Urothelium cell line (cell line): ENCODE measurements at places on chromosomes 3 and 15.

GRCh38 chr3:50816894-50817293, 142.2 kb downstream of the DOCK3 start:
- no peak for DNase-seq

- peak; percentile 63 for DNase-seq
Measured at GRCh38 chr15:28960979-28961378, 75.2 kb downstream of the APBA2 start.

- DNase-seq = no peak
Measured at GRCh38 chr3:160586679-160587078, 21.3 kb upstream of the KPNA4 start.

GRCh38 chr3:156720826-156721225, 46.4 kb downstream of the TIPARP start:
- DNase-seq = no peak

DNA sequence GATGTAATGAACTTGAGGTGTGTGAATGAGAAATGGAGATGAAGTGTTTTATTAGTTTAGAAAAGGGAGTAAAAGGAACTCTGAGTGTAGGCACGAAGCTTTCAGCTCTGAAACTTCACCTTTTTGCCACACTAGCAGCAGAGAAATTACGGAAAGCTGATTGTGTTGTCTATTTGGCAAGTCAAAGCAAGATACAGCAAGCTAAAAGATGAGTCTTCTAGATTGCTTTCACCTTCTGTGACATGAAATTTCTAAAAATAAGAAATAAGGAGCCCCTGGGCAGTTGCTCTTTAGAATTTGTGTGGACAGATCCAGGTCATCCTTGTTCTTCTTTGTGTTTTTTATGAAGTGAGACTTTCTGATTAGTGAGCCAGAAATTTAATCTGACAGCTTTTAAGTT, 143.4 kb downstream of the FNDC3B start:
- no peak for DNase-seq

GRCh38 chr3:95539950-95540483, 1274.4 kb upstream of the EPHA6 start:
- no peak for DNase-seq

DNA sequence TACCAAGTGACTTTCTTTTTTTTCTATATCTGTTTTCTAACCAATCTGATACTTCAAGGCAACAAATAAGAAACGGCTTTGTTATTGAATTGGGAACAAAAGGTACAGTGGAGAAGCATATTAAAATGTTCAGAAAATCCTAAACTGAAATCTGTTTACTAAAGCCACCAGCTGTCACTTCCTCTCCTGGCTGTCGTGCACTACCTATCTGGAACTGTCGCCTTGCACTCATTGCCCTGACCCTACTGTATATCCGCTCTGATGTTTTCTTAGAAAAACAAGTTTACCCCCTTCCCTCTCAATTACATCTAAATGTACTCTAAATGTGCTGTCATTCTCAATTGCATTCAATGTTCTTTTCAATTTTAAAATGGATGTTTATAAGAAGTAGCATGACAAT, 439.8 kb upstream of the ARRDC4 start:
- no peak for DNase-seq

- no peak for DNase-seq
Measured at GRCh38 chr3:161649900-161650484, 153.4 kb downstream of the OTOL1 start.

DNA sequence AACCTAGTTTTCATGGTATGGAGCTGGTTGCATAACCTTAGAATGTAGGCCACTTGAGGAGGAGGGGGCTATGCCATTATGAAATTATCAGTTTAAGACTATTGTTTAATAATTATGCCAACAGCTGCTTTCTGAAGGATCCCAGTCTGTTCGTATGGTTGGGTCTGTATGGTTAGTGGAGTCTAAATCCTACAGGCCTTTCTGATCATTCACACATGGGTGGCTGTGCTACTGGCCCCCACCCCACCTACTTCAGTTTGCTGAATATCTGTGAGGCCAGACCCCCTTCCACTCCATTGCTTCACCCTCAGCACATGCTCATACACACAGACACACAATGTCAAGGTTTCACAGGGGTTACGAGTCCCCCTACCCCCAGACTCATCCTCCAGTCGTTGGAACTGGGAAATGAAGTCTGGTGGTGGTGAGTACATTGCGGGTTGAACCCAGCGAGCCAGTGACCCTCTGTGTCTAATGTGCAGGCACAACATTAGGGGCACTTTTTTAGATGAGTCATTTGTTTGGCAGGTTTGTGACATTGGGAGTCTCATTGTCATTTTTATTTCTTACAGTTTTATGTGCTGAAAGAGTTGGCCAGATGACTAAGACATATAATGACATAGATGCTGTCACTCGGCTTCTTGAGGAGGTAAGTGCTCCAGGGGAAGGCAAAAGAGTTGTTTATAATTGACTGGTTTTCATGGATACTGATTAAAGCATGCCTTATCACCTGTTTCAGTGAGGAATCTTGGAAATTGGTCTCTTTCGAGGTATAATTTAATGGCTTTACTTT, 85.3 kb downstream of the TRAK1 start:
- no peak for DNase-seq

DNA sequence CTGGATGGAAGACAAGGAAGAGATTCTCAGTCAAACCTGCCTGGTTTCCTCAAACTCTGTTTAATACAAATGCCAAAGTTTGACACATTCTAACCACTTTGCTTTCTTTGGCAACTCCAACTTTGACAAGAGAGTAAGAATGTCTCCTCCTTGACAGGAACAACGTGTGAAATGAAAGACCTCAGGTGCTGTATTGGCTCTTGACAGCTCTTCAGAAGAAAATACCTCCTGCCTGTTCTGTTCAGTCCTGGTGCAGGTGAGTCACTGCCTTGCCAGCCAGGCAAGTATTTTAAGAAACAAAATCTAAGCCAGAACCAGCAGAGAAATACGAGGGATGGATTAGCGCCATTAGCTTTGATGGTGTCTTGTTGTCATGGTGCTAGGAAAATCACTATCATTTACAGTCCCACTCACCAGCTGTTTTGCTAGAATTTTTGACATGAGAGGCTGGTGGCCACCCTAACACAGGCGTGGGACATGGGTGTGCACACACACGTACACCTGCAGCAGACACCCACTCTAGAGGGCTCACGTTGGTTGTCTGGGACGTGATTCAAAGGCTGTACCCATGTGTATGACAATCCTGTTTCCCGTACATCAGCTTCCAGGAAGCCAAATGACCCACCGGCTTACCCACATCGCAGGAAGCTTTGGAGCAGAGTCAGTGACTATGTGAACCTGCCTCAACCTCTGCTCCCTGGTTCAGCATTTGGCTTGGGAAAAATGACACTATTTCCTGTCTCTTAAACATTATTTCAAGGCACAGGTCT, 60.4 kb downstream of the CCNL1 start:
- no peak for DNase-seq

- no peak for DNase-seq
Measured at GRCh38 chr15:94029495-94029894, 201.9 kb upstream of the MCTP2 start.

DNA sequence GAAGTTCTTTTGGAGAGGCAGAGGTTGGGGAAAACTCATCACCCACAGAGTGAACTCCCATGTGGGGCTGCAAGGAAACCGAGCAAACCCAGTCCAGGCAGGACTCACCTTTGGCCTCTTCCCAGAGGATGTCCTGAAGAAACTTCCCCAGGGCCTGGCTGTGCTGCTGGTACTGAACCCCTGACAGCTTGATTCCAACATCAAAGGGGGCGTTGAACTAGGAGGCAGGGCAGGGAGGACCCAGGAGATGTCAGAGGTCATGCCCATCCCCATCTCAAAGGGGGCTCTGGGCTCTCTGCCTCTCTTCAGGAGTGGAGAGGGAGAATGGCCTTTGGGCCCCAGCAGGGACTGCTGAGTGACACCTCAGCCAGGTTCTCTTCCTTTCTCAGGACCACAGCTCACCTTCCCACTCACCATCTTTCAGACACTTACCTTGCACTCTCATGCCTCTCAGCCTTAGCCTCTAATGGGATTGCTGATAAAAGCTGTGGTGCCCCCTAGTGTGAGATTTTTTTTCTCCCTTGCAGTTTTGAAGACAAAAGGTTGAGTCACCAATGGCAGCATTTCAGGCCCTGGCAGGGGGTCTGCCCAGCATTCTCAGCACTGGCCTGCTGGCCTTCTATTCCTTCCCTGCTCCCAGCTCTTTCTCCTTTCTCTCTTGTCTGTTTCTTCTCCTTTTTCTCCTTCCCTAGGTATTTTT, 6.0 kb downstream of the GHRL start:
- DNase-seq = peak; percentile 41

DNA sequence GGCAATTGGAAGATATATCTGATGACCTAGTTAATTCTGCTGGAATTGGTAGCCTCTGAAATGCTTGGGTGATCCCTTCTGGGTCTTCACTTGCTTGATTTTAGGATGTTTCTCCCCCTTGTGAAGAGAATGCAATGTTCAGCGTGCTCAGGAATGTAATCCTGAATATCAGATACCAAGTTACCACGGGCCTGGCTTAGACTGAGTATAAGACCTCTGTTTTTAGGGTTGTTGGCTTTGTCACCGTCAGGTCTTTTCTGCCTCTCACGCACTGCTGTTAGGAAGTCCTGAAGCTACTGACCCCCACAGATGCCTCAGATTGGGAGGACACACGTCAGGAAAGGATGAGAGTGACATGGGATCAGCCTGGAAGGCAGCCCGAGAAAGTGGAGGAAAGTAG, 198.5 kb downstream of the CDIN1 start:
- no peak for DNase-seq

DNA sequence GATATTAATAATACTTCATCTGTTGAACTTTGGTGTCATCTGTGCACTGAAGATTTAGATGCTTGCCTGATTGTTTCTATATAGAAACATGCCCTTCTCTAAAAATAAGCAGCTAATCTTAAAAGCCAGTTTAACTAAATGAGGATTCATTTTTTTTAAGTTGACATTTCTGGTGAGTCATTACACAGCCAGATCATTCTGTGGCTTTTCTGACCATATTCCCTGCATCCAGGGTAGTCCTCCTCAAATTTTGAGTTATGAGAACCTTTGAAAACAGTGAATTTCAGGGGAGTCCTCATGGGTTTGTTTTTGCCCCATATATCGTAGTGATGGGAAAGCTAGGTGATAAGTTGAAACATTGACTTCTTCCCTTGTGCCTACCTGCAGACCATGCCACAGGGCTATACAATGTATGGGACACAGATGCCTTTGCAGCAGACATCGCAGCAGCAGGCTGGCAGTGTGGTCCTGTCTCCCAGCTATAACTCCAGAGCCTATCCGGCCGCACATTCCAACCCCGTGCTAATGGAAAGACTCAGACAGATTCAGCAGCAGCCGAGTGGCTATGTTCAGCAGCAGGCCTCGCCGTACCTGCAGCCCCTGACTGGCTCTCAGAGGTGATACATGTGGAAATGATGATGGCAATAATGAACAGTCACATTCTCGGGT, 26.5 kb upstream of the P2RY12 start:
- DNase-seq = peak; percentile 8

DNA sequence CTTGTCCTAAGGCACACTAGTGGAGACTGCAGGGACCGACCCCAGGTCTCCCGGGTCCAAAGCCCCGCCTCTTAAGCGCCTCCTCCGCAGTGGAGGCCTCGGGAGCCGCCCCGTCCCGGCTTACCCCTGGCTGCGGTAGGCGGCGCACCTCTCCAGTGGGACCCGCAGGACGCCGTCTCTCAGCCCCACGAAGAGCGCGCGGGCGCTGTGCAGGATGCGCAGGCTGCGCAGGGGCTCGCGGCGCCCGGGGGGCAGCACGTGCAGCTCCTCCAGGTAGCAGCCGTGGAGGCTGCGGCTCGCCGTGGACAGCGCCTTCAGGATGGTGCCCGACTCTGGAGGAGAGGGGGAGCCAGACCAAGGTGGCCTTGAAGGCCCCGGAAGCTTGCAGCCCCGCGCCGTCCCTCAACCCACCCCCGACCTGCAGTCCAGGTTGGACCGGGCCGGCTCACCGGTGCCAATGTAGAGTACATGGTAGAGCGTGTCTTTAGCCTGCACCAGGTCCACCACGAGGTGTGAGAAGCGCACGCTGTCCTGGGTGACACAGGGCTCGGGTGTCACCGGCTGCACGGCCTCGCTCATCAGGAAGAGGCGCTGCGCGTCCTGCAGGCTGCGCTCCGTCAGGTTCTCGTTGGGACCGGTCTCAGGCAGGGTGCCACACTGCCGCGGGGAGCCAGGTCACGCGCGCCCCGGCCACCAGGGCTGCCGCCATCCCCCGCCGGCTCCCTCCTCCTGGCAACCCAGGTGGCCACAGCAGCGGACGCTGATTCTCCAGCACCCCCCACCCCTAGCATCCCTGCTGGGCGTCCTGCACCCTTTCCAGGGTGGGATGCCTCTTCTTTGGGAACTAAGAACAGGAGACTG, 105.5 kb downstream of the SEMA5B start:
- peak; percentile 56 for DNase-seq

DNA sequence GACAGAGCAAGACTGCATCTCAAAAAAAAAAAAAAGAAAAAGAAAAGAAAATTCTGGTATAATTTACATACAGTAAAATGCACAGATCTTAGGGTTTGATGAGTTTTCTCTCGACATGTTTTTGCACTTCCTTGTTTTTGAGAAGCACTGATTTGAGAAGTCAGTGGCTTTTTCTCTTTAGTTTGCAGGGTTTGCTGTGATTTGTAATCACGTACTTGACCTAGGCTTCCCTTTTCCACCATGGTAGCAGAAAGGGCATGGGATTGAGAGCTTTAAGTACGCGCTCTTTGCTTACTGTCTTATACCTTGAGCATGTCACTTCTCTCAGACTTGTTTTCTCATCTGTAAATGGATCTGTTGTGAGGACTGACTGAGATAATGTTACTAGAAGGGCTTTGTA, 4.1 kb downstream of the VHL start:
- no peak for DNase-seq

DNA sequence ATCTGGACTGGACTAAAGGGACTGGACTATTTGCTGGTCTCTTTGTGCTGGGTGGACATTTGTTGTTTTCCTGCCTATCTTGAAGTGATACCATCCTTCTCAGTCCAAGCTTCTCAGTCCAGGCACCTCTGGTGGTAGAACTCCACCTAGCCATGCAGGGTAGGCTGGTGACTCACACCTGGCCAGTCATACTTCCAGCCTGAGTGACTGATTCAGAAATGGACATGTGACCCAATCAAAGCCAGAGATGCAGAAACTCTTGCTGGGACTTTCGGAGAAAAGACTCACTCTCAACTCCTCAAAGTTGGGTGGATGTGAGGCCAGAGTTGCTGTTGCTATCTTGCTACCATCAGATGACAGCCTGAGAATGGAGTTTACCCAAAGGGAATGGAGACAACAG, 5.6 kb upstream of the ASB14 start:
- DNase-seq = peak; percentile 68

GRCh38 chr3:192332386-192333291, 394.7 kb downstream of the FGF12 start:
- no peak for DNase-seq

DNA sequence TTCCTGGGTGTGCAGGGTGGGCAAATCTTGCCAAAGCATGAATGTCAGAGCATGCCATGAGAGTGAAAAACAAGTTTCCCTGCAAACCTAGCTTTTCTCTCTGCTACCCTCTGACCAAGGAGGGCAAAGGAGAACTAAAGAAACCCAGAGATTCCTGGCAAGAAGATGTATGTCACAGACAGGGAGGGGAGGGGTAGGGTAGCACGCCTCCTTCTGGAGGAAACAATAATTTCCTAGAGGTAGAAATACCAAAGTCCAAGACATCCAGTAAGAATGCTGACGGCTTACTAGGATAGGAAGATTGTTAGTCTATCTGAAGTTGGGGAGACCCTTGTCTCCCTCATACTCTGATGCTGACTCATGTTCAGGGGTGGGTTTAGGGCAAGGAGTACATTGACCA, 203.9 kb downstream of the NR1D2 start:
- no peak for DNase-seq

- peak; percentile 75 for DNase-seq
Measured at GRCh38 chr3:42539871-42540714, 37.6 kb downstream of the VIPR1 start.
